ENCODE measurements at places on chromosomes 16 and 17. TPM values are rescaled to one million over a fixed set of nuclear protein-coding genes. Genes with fewer than 3 reads are reported as not detected.

KRT25 gene
- not detected for total RNA-seq

ARL5C gene
- not detected for total RNA-seq

TMEM204 gene
- total RNA-seq: 22.1 TPM

CCNF gene
- 1.3 TPM for total RNA-seq

CCL17 gene
- not detected for total RNA-seq

LGALS9B gene
- total RNA-seq: not detected

KCNH6 gene
- total RNA-seq: not detected

TBC1D3C gene
- not detected for total RNA-seq

SLC9A5 gene
- total RNA-seq: 3.1 TPM

STH gene
- not detected for total RNA-seq

TMEM101 gene
- 9.7 TPM for total RNA-seq

KRTAP4-4 gene
- total RNA-seq: not detected

KIF19 gene
- 0.81 TPM for total RNA-seq

DNA sequence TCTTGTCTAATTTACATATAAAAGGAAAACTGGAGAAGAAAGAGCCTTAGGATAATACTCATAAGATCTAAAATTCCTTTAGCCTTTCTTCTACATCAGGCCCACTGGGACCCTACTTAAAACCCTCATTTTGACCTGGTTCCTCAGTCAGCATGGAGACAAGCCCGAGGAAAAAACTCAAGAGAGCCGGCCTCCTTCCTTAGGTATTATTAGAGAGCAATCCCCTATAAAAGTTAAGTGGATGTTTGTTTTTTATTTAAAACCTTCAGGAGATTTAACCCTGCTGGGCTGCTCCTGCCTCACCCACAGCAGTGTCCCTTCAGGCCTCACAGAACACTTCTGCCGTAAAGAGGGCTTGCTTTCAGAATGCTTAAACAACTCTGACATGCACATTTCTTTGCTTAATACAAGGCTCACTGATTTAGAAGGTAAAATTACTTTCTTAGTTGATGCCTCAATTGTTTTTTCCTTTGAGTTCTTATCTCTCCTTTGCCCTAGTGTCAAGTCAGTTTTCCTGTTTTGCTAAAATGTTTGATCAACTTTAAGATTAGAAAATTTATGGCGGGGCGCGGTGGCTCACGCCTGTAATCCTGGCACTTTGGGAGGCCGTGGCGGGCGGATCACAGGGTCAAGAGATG, 145.6 kb upstream of the TBX2 start:
- no peaks in the 10 kb centered on the region for H3K36me3 ChIP-seq
- no peak overlapping the region for H3K27ac ChIP-seq
- H3K27me3 ChIP-seq: no peaks in the 10 kb centered on the region
- DNase-seq: no peak

DNA sequence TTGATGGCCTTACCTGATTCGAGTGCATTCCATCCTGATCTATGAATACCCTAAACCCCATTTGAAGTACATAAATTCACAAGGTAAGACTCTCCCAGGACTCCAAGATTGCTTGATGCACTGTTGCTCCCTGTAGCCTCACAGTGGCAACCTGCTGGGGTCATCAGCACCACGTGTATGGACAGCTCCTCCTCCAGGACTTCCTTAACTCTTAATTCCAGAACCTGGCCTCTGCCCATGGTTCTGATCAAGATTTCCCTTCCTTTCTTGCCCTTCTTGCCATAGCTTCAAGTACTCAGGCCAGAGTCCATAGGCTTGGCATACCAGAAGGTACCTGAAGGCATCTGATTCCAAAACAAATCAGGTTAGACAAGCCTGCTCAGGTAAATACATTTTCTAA, 34.0 kb upstream of the NLK start:
- H3K27me3 ChIP-seq: no peaks in the 10 kb centered on the region
- H3K4me3 ChIP-seq: no peak overlapping the region
- H3K36me3 ChIP-seq: no peaks in the 10 kb centered on the region
- H3K4me1 ChIP-seq: no peaks in the 10 kb centered on the region
- H3K27ac ChIP-seq: no peak overlapping the region

DNA sequence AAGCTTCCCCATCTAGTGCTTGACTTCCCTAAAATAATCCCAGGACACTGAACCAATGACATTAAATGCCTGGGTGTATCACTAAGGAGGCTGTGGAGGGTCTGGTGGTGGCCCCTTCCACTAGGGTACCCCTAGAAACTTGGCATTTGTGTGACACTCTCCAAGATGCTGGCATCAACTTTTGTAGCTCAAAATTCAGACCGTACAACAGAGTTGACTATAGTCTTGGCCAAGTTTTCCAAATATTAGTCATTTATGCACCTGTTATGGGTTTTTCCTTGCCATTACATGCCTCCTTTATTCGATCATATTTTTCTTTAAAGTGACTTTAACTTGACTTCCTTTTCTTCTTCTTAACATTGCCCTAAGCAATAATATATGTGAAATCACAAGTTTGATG, 124.8 kb upstream of the CACNG3 start:
- H3K27ac ChIP-seq: no peak overlapping the region
- H3K27me3 ChIP-seq: no peaks in the 10 kb centered on the region
- DNase-seq: no peak
- H3K4me3 ChIP-seq: no peak overlapping the region
- peaks cover 26% of the 10 kb centered on the region for H3K36me3 ChIP-seq
- no peaks in the 10 kb centered on the region for H3K4me1 ChIP-seq

GRCh38 chr16:62503073-62503472, 466.8 kb upstream of the CDH8 start:
- no peaks in the 10 kb centered on the region for H3K36me3 ChIP-seq
- no peak for DNase-seq
- no peak overlapping the region for H3K27ac ChIP-seq
- no peaks in the 10 kb centered on the region for H3K27me3 ChIP-seq
- no peak overlapping the region for H3K4me3 ChIP-seq

DNA sequence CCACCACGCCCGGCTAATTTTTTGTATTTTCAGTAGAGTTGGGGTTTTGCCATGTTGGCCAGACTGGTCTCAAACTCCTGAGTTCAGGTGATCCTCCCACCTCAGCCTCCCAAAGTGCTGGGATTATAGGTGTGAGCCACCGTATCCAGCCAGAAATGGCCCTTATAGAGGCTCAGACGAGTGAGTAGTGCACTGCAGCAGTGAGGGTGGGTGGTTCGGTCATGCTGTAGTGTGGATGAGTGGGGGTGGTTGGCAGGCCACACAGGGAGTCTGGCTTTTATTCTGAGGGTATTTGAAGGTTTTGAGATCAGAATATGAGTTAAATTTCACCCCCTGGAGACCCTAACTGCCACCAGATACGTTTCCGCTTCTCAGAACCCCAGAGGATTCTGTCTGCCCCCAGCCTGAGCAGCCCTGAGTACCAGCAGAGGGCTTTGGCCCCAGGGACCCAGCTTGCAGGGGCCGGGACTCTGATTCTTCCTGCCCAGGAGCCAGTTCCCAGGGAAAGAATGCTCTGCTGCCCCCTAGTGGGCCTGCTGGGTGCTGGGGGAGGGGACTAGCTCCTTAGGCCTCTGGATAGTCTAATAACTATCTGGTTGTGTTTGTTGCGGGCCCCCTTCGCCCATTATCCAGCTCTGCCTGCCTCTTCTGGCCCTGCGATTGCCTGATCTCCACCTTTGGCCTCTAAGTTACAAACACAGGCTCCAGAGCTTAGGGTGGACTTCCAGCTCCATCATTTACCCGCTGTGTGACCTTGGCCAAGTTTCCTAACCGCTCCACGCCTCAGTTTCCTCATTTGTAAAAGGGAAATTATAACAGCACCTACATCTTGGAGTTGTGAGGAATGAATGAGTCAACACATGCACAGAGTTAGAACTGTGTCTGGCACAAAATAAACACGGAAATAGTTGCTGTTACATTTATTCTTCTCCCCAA, 2.0 kb downstream of the ZNF771 start:
- peaks cover 31% of the 10 kb centered on the region for H3K4me1 ChIP-seq

DNA sequence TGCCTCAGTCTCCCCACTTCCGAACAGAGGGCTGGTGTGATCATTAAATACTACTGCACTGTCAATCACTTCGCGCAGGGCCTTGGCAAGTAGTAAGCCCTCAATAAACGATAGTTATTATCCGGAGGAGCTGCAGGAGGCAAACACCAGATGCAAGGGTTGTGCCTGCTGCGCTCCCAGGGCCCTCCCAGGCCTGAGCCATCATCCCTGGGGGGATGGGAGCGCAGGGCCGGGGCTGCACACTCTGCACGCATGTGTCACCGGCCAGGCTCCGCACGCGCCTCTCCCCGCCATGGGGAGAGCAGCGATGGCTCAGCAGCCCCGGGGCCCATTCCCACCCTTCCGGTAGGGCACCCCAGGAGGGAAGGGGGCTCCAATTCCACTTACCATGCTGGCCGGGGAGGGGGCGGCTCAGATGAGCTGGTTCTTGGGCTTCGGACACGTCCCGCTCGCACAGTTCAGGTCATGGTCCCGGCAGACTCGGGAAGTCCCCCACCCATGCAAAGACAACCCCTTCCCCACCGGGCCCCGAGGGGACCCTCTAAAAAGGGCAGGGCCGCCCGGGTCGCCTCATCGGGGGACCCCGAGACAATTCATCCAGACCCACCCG, 681 bp downstream of the XPO6 start:
- H3K27me3 ChIP-seq: no peaks in the 10 kb centered on the region
- peak overlapping the region; percentile 98 for H3K4me3 ChIP-seq
- H3K36me3 ChIP-seq: peaks cover 18% of the 10 kb centered on the region
- H3K27ac ChIP-seq: peak overlapping the region; percentile 80

DNA sequence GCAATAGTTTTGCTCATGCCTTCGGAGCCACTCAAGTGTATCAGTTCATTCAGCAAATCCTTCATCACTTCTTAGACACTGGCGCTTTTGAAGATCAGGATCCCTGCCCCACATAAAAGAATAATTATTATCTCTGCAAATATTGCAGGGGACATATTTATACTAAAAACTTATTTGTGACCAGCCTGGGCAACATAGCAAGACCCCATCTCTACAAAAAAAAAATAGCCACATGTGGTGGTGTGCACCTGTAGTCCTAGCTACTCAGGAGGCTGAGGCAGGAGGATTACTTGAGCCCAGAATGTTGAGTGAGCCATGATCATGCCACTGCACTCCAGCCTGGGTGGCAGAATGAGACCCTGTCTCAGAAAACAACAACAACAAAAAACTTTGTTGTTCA, 1.7 kb upstream of the APPBP2 start:
- no peaks in the 10 kb centered on the region for H3K27me3 ChIP-seq
- no peak overlapping the region for H3K4me3 ChIP-seq
- H3K27ac ChIP-seq: no peak overlapping the region
- no peak for DNase-seq
- peaks cover 11% of the 10 kb centered on the region for H3K4me1 ChIP-seq
- H3K36me3 ChIP-seq: no peaks in the 10 kb centered on the region

DNA sequence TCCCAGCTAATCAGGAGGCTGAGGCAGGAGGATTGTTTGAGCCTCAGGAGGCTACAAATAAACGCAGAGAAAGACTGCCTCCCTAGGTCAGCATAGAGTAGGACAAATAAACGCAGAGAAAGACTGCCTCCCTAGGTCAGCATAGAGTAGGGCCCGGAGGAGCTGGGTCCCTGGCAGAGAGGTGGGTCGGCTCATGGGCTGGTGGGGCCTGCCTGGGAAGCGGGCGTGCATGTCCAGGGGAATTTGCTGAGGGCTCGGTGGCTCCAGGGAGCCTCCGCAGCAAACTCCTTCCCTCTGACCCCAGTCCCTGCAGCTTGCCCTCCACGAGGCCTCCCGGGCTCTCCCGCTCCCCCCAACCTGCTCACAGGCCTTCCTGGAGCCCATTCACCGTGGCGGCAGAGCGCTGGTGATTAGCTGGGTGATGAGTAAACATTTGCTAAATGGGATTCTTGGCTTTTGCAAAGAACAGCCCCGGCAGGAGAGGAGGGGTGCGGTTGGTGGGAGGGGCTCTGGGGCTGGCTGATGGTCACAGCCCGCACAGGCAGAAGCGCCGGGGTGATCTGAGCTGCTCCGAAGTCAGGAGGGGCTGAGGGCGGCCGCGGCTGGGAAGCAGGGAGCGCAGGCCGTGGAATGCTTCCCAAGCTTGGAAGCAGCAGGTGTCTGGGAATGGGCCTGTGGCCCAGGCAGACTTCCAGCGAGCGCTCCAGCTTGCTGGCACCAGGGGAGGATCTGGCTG, 93.1 kb downstream of the RTN4RL1 start:
- no peaks in the 10 kb centered on the region for H3K27me3 ChIP-seq
- H3K36me3 ChIP-seq: no peaks in the 10 kb centered on the region
- no peaks in the 10 kb centered on the region for H3K4me1 ChIP-seq
- no peak overlapping the region for H3K27ac ChIP-seq

- no peak for DNase-seq
- H3K4me1 ChIP-seq: peaks cover 88% of the 10 kb centered on the region
- peaks cover 59% of the 10 kb centered on the region for H3K36me3 ChIP-seq
- peak overlapping the region; percentile 35 for H3K4me3 ChIP-seq
- H3K27ac ChIP-seq: peak overlapping the region; percentile 61
- H3K27me3 ChIP-seq: no peaks in the 10 kb centered on the region
Observed at GRCh38 chr17:74760404-74761105, 12.1 kb downstream of the NHERF1 start.

DNA sequence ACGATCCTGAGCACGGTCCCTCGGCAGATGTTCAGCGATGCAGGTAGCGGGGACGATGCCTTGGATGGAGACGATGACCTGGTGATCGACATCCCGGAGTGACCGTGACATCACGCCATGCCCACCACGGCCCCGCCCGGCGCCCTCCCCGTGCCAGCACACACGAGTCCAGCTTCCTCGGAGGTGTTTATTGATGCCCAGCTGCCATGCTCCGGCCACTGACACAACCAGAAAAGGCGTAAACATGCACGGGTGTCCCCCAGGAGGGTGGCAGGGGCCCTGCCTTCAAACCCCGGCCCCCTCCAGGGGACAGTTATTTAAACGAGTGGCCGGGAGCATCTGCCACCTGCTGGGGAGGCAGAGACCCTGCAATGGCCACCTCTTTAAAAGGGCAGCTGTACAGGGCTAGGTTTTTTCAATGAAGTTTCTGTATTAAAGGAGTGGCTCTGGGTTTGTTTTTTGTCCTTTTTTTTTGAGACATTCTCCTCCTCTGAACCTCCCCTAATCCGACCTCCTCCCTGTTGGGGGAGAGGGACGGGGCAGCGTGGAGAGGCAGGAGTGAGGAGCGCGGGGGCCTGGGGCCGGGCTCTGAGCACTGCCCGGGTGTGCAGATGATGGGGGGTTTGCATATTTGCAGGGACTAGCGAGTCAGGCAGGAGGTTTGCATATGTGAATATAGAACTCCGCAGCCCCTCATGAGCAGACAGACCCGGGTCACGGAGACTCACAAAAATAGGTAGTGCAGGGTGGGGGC, 5.3 kb downstream of the DOC2A start:
- DNase-seq: peak; percentile 36
- H3K36me3 ChIP-seq: peaks cover 26% of the 10 kb centered on the region
- no peak overlapping the region for H3K27ac ChIP-seq

Data from CD4-positive, alpha-beta T cell (primary cell).